ENCODE measurements at places on chromosomes 11 and 22.
A peak's percentile ranks its signal among the peaks of the same experiment; 100 is the strongest.

- DNase-seq = no peak
Measured at GRCh38 chr11:2127482-2128129, 11.6 kb downstream of the IGF2 start.

DNA sequence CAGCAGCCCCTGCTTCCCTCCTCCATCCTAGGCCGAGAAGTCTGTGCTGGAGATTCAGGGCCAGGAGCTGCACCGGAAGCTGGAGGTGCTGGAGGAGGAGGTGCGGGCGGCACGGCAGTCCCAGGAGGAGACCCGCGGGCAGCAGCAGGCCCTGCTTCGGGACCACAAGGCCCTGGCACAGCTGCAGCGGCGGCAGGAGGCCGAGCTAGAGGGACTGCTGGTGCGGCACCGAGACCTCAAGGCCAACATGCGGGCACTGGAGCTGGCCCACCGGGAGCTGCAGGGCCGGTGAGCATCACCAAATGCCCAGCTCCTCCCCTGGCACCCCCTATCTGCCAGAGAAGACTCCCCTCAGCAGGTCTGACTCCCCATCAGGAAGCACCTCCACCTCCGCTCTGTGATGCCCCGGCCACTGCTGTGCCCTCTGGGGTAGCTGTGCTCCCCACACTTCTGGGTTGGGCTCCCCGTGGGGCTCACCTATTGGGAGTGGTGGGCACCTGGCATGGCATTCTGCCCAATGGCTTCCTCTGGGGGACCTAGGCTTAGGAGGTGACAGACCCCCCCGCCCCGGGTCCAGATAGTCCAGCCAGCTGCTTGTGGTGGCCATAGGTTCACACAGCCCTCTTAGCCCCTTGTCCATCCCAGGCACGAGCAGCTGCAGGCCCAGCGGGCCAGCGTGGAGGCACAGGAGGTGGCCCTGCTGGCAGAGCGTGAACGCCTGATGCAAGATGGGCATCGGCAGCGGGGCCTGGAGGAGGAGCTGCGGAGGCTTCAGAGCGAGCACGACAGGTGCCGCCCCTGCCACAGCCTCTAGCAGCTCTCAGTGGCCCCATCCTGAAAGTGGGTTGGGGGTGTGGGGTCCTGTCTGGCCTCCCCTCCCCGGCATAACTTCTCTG lies 6.6 kb upstream of the RPS6KA4 start:
- no peak for DNase-seq

DNA sequence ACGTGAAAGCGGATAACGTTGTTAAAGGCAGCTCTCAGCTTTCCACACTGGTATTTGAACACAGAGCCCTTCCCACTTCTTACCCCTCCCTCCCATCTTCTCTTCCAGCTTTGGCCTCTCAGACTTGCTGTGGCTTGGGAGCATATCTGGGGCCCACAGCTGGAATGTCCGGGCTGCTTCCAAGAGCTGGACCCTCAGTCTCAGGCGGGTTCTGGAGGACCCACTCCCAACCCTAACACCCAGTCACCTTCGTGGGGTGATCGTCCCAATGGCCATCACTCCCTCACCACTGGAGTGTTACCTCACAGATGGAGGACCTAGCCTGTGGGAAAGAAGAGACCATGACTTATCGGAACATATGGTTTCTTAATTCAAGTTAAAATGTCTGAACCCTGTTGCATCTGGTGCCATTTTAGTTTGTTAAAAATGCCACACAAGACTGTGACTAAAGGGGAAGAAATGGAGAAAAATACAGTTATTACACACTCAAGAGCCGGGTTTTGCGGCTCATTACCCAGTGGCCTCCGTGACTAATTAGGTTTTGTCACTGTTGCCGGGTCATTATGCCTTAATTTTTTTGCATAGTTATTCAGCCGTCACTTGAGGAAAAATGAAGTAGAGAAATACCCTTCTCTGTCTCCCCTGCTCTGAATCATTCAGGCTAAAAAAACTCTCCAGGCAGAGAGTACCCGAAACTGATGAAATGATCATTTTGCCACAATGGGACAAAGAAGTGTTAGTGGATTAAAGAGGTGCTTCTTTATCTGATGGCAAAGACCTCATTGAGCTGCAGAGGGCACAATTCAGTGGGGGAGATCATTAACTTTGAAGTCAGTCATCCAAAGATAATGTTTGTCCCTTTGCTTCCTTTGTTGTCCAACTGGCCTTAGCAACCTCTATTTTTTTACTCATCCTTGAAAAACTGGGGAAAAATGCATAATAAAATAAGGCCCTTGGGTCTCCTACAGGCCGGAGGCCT lies 87.2 kb upstream of the HTATIP2 start:
- DNase-seq = no peak

- no peak for DNase-seq
Measured at GRCh38 chr11:1842149-1843097, 3.6 kb downstream of the TNNI2 start.

GRCh38 chr11:102267609-102268008 lies 49.7 kb upstream of the BIRC3 start:
- DNase-seq = no peak

DNA sequence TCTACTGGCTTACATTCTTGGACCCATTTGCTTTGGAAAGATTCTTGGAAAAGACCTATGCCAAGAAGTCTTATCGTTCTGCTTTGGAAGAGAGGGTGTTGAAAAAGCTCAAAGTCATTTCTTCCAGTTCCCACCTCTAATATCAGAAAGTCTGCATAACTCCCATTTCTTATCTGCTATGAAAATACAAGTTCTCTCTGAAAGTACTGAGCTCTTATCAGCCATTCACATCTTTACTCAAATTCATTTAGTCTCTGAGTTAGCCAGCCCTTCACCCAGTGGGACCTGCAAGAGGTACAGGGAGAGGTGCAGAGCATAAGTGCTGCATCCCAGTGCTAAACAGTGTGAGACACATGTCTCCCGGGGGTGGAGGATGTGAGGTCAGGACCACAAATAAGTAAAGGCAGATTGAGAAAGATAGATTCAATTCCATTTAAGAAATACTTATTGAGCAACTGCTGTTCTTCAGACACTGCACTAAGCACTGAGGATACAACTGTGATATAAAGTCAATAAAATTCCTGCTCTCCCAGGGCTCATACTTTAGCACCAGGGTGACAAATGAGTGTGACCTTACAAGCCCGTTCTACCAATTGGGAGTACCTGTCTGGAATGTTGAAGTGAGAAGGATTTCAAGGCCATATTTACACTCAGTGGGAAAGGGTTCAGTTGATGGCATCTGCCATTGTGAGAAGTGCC lies 76.7 kb downstream of the PISD start:
- DNase-seq = peak; percentile 42

DNA sequence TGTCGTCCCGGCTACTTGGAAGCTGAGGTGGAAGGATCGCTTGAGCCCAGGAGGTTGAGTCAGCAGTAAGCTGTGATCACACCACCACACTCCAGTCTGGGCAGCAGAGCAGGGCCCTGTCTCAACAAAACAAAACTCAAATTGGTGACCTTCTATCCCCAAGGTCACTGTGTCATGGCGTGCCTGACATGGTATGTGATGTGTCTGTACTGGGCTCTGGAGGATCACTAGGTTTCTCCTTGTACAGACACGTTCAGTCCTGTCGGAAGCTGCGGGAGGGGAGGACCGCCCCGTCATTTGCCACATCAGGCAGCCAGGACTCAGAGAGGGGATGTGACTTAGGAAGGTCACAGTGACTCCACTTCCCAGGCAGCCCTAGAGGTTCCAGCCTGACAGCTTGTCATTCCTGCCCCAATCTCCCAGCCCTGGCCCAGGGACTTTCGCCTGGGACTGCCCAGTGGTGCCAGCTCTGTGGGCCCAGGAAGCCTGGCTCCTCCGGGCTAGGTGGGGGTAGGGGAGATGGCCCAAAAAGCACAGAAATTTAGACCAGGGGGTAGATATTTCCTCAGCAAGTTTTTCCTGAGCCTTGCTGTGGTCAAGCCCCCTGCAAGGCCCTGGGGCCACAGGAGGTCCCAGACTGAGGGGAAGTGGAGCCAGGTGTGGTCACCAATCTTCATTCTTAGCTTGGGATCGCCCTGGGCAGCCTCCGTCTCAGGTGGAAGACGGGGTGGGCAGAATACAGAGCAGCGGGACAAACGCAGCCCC lies 53.2 kb downstream of the TRIOBP start:
- DNase-seq = no peak

GRCh38 chr22:47046411-47047065 lies 284.1 kb downstream of the TBC1D22A start:
- DNase-seq = no peak

- no peak for DNase-seq
Measured at GRCh38 chr11:101705972-101706371, 122.2 kb upstream of the TRPC6 start.
